Central memory CD4-positive, alpha-beta T cell (primary cell): ENCODE measurements at places on chromosomes 12 and 14.

GRCh38 chr12:101042211-101042610, 167.8 kb downstream of the SLC5A8 start:
- DNase-seq: no peak

DNA sequence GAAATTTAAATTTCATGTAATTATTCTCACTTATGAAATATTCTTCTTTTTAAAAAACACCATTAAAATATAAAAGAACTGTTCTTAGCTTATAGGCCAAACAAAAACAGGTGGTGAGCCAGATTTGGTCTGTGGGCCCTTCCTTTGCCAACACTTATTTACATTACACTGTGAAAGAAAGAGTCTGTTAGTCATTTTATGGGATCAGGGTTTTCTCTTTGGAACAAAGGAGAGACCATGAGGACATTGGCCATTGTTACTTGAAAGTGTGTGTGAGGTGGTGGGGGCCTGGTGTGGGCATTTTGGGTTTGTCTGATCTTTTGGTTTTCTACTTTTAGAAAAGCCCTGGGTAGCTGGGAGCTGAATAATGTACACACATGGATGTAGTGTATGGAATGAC, 62.7 kb downstream of the TTC6 start:
- no peak for DNase-seq

GRCh38 chr12:40907115-40907527, 214.9 kb downstream of the CNTN1 start:
- DNase-seq: no peak

DNA sequence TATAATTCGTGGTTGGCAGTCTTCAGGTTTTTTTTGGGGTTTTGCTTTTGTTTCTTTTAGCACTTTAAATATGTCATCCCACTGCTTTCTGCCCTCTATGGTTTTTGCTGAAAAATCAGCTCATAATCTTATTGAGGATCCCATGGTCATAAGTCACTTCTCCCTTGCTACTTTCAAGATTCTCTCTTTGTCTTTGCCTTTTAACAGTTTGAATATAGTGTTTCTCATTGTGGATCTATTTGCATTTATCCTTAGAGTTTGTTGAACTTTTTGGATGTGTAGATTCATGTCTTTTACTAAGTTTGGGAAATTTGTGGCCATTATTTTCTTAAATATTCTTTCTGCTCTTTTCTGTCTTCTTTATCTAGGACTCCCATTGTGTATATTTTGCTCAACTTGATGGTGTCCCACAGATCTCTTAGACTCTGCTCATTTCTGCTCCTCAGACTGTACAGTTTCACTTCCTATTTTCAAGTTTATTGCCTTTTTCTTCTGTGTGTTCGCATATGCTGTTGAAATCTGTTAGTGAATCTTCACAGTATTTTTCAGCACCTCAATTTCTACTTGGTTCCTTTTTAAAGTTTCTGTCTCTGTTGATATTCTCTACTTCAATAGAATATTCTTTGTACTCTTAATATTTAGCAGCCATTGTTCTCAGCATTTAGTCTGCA, 70.8 kb downstream of the WNK1 start:
- DNase-seq: no peak
